Uterus (tissue), 4 donors: ENCODE measurements at places on chromosomes 6 and 20. TPM values are rescaled to one million over a fixed set of nuclear protein-coding genes. Genes with fewer than 3 reads are reported as not detected.

RGS17 gene
- 0.91 TPM for total RNA-seq

BPIFB2 gene
- total RNA-seq: not detected

DNA sequence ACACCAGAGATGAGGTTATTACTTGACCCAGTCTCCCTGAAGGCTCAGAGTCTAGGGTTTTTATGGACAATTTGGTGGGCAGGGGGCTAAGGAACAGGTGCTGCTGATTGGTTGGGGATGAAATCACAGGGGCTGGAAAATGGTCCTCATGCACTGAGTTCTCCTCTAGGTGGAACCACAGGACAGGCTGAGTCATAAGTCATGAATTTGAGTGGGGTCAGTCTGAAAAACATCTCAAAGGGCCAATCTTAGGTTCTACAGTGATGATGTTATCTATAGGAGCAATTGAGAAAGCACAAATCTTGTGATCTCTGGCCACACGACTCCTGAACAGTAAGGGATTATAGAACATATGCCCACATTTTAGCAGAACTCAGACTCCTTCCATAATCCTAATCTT is 5.9 kb upstream of the MRS2 start:
- DNase-seq: no peak

- no peak for DNase-seq
Observed at GRCh38 chr6:112027942-112028674, 25.8 kb upstream of the CCN6 start.

DNA sequence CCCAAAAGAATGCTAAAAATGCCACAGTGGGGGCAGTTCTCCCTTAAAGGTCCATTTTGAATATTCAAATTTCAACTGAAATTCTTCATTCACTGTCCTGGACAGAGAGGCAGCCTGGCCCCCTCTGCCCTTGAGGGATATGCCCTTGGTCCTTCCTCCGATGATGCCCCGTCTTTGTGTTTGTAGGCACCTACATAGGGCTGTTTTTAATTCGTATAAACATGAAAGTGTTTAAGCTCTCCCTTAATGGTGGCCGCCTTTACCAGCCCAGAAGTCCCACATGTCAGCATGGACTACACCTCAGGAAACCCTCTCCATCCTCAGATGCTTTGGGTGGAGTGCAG is 70.2 kb downstream of the SSR1 start:
- no peak for DNase-seq

ARMC12 gene
- total RNA-seq: 1.6 TPM

DNA sequence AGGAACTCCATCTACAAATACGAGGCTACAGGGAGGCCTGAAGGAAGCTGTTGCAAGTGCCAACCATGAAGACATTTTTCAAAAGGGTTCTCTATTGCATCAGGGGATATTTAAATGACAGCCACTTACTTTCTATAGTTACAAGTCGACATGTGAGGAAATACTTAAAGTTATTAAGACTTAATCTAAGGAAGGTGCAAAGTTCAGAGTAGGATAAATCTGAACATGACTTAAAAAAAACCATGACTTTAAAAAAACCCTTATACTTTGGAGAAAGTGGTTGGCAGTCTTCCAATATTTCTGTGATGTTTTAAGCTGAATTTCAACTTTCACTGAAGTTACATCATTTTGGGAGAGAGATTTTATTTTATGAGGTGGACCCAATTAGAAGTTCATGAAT is 56.3 kb upstream of the EMILIN3 start:
- no peak for DNase-seq

DNA sequence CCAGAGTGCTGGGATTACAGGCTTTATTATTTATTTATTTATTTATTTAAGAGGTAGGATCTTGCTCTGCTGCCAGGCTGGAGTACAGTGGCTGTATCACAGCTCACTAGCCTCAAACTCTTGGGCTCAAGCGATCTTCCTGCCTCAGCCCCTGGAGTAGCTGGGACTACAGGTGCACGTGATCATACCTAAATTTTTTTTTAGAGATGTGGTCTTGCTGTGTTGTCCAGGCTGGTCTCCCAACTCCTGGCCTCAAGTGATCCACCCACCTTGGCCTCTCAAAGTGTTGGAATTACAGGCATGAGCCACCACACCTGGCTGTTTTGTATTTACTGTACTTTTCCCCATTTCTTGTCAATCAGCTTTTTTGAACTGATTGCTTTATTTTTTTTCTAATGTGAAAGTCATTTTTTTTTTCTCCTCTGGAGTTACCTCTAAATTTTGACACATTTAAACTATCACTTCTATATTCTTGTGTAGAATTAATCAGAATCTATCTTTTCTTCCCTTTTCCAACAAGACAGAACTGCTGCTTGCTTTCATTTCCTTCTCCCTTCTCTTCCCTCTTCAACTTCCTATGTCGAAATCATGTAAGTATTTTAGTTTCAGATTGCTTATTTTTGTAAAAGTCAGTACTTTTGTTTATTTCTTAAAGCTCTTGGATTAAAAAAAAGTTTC is 12.0 kb downstream of the PANK2 start:
- no peak for DNase-seq

YTHDF1 gene
- total RNA-seq: 17.9 TPM

CCN6 gene
- total RNA-seq: not detected

RRAGD gene
- 4.9 TPM for total RNA-seq

- DNase-seq: no peak
Observed at GRCh38 chr6:158711264-158711663, 61.4 kb downstream of the SYTL3 start.

ZNF165 gene
- 1.2 TPM for total RNA-seq

DNA sequence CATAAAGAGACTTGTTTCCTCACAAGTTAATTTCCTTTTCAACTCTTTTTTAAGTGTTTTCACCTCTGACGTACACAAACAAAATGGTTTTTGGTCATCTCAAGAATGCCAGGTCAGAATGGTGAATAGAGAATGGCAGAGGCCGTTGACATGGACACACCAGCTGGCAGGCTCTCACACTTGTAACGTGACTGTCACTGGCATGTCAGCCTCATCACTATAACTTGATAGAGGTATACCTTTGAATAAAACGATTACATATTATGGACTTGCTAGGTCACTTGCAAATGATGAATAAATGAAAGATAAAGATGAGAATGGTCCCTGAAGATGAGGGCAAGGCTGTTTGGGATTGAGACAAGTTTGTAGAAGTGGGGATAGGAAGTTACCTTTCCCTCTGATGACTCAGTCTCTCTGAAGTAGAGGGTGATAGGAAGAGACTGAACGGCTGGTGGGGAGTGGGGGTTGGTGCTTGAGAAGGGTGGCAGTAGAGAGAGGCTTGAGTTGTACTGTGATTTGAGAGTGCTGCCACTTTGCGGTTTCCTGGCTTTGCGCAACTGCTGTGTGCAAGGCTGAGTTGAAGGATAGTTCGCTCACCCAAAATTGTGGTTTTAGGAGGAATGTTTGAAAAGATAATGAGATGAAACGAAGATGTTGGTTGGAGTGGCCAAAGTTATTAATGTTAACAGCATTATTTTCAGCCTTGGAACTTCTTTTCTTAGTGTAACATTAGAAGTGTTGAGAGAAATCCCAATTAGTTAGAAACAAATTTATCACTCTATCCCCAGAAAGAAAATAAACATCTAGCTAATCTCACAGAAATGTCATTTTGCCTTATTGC is 30.3 kb downstream of the TBPL1 start:
- no peak for DNase-seq

- no peak for DNase-seq
Observed at GRCh38 chr6:56758553-56758952, 115.9 kb upstream of the DST start.

BPIFA1 gene
- not detected for total RNA-seq

HRH3 gene
- not detected for total RNA-seq

DNA sequence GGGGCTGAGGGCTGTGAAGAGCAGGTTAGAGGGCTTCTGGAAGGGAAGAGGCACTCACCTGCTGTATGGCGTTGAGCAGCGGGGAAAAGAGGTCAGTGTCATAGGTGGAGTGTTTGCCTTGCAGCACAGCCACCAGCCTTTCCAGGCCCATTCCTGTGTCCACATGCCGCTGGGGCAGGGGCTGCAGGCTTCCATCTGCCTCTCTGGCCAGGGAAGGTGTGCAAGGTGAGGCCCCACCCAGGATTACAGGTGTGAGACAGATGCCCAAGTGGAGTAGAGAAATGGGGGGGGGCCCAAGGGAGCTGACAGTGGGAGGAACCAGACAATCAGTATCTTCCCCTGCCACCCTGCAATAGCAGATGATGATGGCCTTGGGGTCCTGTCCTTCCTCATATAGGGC is 2.9 kb downstream of the AARS2 start:
- DNase-seq: no peak

WFDC10A gene
- total RNA-seq: not detected

DNA sequence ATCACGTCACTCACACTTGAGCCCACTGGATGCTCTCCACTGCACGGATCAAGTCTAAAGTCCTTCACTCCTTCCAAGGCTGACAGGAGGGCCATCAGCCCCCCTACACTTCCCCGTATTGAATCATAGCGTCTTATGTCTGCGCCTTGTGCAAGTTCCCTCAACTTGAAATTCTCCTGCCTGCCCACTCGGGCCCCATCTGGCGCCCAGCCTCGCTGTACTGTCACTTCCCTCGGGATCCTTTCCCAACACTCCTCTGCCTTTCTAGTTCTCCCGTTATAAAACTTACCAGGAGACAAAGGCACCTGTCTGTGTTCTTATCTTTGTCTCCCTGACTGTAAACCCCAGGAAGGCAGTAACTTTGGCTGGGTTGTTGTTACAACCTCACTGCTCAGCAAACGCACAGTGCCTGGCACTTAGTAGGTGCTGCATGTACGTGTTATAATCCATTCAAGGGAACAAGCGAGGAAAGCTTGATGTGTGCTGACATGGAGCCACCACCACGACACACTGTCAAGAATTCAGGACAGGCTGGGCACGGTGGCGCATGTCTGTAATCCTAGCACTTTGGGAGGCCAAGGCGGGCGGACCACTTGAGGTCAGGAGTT is 33.8 kb upstream of the ZFAND3 start:
- no peak for DNase-seq

GRCh38 chr20:62561182-62561581 is 81.1 kb upstream of the SLCO4A1 start:
- DNase-seq: no peak

GRCh38 chr6:1389369-1390132 is at the start of gene FOXF2:
FOXF2 (plus strand) TSS chr6:1389576; CDS start chr6:1389948, 372 bp downstream.
- DNase-seq: no peak

HEY2 gene
- 9.3 TPM for total RNA-seq

OR10C1 gene
- not detected for total RNA-seq

SYCP2 gene
- 6.9 TPM for total RNA-seq

GRCh38 chr6:95240514-95240913 is 336.8 kb upstream of the MANEA start:
- no peak for DNase-seq

TMEM217 gene
- total RNA-seq: not detected

CST2 gene
- total RNA-seq: not detected

KCNK16 gene
- total RNA-seq: not detected

DNA sequence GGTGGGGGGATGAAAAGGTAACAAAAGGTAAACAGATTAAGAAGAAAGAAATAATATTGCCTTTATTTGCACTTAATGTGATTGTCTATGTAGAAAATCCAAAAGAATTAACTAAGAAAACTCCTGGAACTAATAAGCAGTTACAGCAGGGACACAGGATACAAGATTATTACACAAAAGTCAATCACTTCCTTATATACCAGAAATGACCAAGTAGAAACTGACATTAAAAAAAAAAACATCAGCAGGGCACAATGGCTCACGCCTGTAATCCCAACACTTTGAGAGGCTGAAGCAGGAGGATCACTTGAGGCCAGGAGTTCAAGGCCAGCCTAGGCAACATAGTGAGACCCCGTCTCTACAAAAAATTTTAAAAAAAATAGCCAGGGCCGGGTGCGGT is 123.2 kb upstream of the RIPOR2 start:
- no peak for DNase-seq

HLA-DPA1 gene
- 179 TPM for total RNA-seq

DNA sequence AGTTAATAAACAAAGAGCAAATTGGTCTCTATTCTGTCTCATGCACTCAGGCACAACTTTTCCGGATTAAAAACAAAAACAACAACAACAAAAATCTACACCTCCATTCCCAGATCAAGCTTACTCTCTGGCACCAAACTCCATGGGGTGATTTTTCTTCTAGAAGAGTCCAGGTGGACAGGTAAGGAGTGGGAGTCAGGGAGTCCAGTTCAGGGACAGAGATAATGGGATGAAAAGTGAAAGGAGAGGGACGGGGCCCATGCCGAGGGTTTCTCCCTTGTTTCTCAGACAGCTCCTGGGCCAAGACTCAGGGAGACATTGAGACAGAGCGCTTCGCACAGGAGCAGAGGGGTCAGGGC is 437 bp upstream of the HLA-A start:
- no peak for DNase-seq

CDSN gene
- not detected for total RNA-seq

GRCh38 chr20:58179432-58180099 is 48.9 kb downstream of the ANKRD60 start:
- peak; percentile 42 for DNase-seq

DNA sequence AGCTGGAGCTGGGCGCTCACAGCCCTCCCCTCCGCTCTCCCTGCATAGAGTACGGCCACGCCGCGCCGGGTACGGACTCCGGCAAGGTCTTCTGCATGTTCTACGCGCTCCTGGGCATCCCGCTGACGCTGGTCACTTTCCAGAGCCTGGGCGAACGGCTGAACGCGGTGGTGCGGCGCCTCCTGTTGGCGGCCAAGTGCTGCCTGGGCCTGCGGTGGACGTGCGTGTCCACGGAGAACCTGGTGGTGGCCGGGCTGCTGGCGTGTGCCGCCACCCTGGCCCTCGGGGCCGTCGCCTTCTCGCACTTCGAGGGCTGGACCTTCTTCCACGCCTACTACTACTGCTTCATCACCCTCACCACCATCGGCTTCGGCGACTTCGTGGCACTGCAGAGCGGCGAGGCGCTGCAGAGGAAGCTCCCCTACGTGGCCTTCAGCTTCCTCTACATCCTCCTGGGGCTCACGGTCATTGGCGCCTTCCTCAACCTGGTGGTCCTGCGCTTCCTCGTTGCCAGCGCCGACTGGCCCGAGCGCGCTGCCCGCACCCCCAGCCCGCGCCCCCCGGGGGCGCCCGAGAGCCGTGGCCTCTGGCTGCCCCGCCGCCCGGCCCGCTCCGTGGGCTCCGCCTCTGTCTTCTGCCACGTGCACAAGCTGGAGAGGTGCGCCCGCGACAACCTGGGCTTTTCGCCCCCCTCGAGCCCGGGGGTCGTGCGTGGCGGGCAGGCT is 4.6 kb downstream of the KCNK15 start:
- DNase-seq: no peak

DNA sequence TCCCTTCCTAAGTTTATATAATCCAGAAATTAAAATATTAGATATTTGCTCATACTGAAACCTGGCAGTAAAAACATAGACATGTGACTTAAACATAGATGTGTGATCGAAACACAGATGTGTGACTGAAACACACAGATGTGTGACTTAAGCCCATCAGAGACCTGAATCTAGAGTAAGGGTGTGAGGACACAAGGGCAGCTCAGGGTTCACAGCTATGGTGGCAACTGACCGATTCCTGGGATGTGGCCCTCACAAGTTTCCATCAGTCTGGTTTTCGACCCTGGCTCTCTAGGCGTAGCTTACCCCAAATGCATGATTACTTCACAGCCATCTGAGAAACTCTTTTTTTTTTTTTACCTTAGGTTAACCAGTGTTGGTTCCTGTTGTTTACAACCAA is 137.0 kb downstream of the NRN1 start:
- no peak for DNase-seq
